ENCODE measurements at places on chromosomes 4 and X.

DNA sequence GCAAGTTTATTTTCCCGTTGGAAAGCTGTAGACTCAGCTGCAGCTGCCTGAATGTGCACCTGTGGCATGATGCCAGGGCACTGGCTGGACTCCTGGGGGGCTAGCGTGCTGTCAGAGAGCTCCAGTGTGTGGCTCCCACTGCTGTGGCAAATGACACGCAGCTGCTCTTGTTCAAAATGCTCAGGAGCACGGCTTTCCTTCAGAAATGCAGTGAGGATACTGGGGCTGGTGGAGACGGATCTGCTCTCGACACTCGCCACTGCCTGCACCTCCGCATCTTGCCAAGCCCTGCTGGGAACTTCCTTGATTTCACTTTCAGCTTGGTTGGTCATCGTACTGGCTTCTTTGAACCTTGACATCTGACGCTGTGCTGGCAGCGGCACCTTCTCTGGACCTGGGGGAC is 58.7 kb downstream of the GPRIN3 start:
- no peaks in the 10 kb centered on the region for H3K36me3 ChIP-seq
- H3K27me3 ChIP-seq: peaks cover 6% of the 10 kb centered on the region
- H3K4me1 ChIP-seq: no peaks in the 10 kb centered on the region

GRCh38 chrX:114097427-114097826 is 486.5 kb upstream of the HTR2C start:
- no peaks in the 10 kb centered on the region for H3K36me3 ChIP-seq
- H3K4me3 ChIP-seq: no peak overlapping the region

- H3K4me3 ChIP-seq: no peak overlapping the region
- no peaks in the 10 kb centered on the region for H3K4me1 ChIP-seq
- no peak overlapping the region for H3K27ac ChIP-seq
- no peak for DNase-seq
- H3K36me3 ChIP-seq: no peaks in the 10 kb centered on the region
These were observed 54.3 kb downstream of the TLL1 start for GRCh38 chr4:165927366-165927765.

GRCh38 chr4:87911252-87911774 is 64.2 kb upstream of the SPP1 start:
- no peak for DNase-seq
- peaks cover 3% of the 10 kb centered on the region for H3K4me1 ChIP-seq
- peaks cover 4% of the 10 kb centered on the region for H3K27me3 ChIP-seq
- H3K4me3 ChIP-seq: no peak overlapping the region
- no peaks in the 10 kb centered on the region for H3K36me3 ChIP-seq

DNA sequence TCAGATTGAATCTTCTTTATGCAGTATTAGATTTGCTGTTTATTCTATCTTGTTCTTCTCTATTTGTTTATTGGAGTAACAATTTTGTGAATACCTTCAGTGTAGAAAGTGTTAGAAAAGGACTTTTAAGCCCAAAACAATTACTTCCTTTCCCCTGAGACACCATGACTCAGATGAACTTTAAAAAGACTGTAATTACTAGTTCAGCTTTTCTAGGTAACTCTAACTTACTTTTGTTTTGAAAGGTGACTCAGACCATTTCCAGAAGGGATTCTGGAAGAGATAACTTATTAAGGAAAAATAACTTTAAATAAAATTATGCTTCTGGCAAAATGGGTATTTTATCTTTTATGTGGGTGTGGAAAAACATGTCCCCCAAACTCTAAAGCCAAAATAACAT is 561.5 kb upstream of the PCDH10 start:
- no peaks in the 10 kb centered on the region for H3K4me1 ChIP-seq
- H3K27me3 ChIP-seq: no peaks in the 10 kb centered on the region
- no peak overlapping the region for H3K4me3 ChIP-seq
- H3K27ac ChIP-seq: no peak overlapping the region
- H3K36me3 ChIP-seq: no peaks in the 10 kb centered on the region

- no peak overlapping the region for H3K4me3 ChIP-seq
- no peaks in the 10 kb centered on the region for H3K36me3 ChIP-seq
- no peaks in the 10 kb centered on the region for H3K4me1 ChIP-seq
- DNase-seq: peak; percentile 54
- H3K27me3 ChIP-seq: no peaks in the 10 kb centered on the region
These were observed 41.0 kb upstream of the JADE1 start for GRCh38 chr4:128768373-128768996.

DNA sequence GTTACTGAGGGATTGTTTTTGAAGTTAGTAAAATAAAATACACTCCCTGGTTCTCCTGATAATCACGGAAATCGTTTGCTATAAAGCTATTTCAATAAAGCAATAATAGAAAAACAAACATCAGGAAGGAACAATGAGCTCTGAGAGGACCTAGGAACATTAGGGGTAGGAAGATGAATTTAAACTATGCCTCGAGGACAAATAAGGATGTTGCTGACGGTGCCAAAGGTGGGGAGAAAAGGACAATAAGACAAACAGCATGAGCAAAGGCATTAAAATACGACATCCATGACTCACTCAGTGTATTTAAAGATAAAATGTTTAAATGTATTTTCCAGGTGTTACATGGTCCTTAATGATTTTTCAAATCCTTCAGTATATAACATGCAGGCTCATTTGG is 110.3 kb downstream of the MTNR1A start:
- DNase-seq: no peak
- H3K27ac ChIP-seq: no peak overlapping the region
- H3K4me3 ChIP-seq: no peak overlapping the region
- H3K27me3 ChIP-seq: no peaks in the 10 kb centered on the region
- no peaks in the 10 kb centered on the region for H3K4me1 ChIP-seq

DNA sequence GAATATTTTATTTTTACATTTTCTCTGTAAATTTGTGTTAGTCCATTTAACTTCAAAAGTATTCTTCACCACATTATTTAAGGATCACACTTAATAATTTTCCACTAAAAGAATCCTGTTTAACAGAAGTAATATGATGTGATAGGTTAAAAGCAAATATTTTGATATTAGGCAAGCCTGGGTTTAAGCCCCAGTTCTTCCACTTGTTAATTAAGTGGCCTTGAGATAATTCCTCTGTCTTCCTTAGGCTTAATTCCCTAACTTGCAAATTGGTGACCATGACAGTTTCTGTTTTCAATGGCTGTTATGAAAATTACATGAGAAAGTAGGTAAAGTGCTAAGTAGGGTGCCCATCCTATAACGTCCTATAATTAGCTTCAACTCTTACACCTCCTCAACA is 129.9 kb upstream of the ATOH1 start:
- H3K4me3 ChIP-seq: no peak overlapping the region
- no peaks in the 10 kb centered on the region for H3K27me3 ChIP-seq
- H3K27ac ChIP-seq: no peak overlapping the region
- no peaks in the 10 kb centered on the region for H3K36me3 ChIP-seq
- DNase-seq: no peak

Measured in osteoblast (primary cell).